AG08395 (cell line): ENCODE measurements at places on chromosomes 16 and 17.
A peak's percentile ranks its signal among the peaks of the same experiment; 100 is the strongest.

DNA sequence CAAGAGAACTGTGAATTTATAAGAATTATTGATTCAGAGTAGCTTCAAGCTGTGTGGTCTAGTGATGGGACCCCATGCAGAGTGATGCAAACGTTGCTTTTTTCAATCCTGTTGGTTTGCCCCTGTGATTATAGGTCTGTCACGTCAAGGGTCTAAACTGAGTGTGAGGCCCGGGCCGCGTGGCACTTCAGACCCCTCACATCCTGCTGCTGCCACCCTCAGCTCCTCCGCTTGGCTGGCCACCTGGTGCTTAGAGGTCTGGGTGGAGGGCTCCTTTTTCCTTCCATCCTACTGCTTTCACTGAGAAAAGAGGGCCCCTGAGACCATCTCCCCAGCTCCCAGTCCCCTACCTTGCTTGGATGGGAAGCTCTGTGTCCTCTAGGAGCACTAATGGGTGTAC, 12.0 kb downstream of the MYL4 start:
- DNase-seq, result no peak

- no peak for DNase-seq
Measured at GRCh38 chr17:83093506-83093905, 14.1 kb downstream of the METRNL start.

DNA sequence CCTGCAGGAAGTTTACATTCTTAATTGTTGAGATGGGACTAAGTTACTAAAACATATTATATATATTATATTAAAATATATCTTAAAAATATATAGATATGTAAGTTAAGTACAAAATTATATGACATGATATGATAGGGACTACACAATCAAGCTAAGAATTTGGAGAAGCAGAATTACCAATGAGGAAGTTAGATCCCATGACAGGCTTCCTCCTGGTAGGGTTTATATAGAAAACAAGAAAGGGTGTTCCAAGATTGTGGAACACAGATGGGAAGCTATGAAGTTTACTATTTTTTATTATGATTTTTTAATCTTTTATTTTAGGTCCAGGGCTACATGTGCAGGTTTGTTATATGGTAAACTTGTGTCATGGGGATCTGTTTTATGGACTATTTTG, 260.8 kb upstream of the ZFHX3 start:
- DNase-seq, result no peak

DNA sequence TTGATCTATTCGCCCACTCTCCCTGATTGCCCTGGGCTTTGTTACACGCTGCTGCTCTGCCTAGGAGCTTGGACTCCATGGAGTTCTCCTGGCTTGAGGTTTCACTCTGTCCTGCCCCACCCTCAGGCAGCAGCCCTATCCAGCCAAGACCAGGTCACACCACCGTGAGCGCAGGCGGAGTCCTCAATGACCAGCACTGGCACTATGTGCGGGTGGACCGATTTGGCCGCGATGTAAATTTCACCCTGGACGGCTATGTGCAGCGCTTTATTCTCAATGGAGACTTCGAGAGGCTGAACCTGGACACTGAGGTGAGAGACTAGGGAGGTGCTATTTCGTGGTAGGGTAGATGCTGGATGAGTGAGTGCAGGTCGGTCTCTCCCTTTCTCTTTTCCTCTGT, 3.5 kb downstream of the CNTNAP1 start:
- no peak for DNase-seq

- no peak for DNase-seq
Measured at GRCh38 chr16:63720848-63721247, 1401.0 kb downstream of the CDH11 start.

DNA sequence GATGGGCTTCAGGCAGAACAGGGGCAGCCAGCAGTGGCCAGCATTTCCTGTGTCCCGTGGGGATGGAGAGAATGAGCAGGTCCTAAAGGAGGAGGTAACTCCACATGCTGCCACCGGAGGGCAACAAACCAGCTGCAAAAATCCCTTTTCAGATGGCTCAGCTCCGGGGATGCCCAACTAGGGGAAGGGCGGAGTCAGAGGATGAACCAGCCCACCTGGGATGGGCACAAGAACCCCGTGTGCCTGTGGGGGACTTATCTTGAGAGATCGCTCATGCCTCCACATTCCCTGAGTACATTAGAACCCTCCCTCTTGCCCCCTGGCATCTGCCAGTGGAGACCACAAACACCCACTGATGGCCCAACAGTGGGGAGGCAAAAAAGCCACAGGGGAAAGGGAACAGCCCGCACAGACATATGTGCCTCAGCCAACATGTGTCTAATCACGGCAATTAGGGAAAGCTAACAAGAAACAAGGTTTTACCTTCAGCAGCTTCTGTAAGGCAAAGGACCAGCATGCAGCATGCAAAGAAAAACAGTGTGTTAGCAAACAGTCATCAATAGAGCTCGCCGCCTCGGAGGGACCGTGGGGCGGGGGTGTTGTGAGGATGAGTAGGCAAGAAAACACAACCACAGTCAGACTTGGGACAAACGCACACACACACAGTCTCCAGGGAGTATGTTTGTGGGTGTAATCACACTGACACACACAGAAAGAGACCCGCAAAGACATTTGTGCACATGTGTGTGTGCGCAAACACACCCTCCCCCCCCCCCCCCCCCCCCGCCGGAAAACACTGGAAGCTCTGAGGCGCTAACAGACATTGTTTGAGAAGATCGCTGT, 64.0 kb downstream of the MYO18A start:
- DNase-seq, result peak; percentile 68

GRCh38 chr16:86723689-86724088, 145.3 kb downstream of the FOXL1 start:
- no peak for DNase-seq

DNA sequence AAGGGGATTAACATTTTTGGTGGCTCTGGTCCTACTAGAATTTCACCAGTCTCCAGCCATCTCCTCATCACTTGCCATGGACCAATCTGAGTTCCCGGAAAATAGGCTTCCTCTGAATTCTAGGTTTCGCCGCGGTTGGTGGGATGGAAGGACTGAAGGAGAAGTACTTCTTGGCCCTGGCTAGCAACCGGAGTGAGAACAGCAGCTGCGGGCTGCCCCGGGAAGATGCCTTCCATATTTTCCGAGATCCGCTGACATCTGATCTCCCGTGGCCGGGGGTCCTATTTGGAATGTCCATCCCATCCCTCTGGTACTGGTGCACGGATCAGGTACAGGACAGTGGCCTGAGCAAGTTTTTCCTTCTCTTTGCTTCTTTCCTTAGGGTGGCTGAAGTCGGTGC, 45.0 kb downstream of the SLC5A11 start:
- DNase-seq, result no peak

DNA sequence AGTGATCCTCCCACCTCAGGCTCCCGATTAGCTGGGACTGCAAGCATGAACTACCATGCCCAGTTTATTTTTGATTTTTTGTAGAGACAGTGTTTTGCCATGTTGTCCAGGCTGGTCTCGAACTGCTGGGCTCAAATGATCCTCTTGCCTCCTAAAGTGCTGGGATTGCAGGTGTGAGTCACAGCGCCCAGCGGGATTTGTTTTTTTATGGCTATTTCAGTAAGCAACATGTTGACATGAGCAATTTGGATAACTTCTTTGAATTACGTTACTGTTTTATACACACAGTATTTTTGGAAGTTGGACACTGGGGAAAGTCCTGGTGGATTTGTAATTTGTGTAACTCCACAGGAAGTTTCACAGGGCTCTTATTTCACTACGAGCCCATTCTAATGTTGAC, 18.5 kb upstream of the RHOT1 start:
- no peak for DNase-seq

DNA sequence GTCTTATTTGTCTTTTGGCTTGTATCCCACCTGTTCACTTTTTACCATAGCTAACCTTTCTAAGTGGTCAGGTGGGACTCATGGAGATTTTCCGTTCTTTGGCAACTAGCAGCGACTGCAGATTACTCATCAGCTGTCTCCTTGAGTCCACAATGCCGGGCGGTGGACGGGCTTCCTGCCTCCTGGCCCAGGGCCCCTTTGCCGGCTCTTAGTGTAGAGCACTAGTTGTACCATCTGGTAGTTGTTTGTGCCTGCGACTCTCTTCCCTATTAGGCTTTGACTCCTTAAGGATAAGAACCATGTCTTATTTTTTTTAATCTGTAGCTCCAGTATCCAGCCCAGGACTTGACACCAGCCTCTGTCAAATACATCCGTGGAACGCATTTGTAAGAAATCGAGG, 399.9 kb downstream of the WWOX start:
- DNase-seq, result no peak

- no peak for DNase-seq
Measured at GRCh38 chr17:8315764-8316217, 5.8 kb downstream of the ARHGEF15 start.

DNA sequence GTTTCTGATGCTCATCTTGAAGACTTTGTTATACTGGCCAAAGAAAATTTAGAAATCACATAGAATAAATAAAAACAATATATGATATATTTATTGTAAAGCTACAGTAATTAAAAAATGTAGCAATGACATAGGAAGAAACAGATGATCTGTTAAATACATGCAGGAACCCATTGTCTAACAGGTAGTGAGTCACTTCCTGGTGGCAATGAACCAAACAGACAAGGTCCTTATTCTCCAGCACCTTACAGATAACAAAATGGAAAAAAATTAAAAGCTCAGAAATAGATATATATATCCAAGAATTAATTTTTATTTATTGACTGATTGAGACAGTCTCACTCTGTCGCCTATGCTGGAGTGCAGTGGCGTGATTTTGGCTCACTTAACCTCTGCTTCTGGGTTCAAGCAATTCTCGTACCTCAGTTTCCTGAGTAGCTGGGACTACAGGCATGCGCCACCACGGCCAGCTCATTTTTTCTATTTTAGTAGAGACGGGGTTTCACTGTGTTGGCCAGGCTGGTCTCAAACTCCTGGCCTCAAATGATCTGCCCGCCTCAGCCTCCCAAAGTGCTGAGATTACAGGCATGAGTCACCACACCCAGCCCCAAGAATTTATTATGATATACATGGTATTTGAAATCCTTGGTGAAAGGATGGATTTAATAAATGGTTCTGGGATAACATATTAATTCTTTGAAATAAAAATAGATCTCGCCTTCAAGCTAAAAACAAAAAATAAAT, 7.5 kb downstream of the NETO2 start:
- no peak for DNase-seq

GRCh38 chr17:77886387-77886728, 72.1 kb upstream of the TNRC6C start:
- no peak for DNase-seq

- DNase-seq, result no peak
Measured at GRCh38 chr17:42651392-42651791, 7.7 kb upstream of the TUBG2 start.

DNA sequence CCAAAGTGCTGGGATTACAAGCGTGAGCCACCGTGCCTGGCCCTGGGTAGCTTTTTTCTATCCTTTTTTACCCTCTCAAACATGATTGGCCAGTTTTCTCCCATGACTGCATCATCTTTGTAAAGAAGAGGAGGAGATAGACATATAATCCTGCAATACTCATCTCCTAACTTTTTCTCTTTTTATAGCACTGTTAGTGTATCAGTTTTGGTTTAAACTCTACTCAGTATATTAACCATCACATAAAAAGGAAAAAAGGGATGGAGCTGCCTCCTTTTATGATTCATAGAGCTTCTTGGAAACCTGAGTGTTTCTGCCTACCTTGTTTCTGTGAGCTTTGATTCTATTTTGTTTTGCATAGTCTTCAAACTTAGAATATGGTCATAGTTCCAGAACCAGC, 12.0 kb upstream of the TMEM106A start:
- DNase-seq, result no peak
